ENCODE measurements at places on chromosomes 12 and 14.

DNA sequence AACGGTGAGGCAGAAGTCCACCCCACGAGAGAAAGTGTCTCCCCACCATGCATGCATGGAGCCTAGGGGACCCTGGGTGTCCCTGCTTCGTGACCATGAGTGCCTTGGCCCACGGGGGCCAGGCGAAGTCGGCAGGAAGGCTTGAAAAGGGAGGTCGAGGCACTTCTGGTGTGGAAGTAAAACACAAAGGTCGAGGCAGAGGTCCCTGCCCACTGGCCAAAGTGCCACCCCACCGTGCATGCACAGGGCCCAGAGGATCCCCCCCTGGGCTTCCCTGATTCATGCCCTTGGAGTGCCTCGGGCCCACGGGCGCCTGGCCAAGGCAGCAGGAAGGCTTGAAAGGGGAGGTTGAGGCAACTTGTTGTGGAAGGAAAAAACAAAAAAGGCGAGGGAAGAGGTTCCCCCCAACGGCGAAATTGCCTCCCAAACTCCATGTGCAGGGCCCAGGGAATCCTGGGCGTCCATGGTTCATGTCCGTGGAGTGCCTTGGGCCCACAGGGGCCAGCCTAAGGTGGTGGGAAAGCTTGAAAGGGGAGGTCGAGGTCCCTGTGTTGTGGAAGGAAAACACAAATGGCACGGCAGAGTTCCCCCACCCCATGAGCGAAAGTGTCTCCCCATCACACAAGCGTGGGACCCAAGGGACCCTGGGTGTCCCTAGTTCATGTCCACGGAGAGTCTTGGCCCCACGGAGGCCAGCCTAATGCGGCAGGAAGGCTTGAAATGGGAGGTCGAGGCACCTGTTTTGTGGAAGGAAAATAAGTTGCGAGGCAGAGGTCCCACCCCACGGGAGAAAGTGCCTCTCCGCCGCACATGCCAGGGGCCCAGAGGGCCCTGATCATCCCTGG is 372.1 kb downstream of the ALG10 start:
- DNase-seq: no peak

- DNase-seq: no peak
Observed at GRCh38 chr14:73524493-73524892, 12.4 kb upstream of the ACOT1 start.

DNA sequence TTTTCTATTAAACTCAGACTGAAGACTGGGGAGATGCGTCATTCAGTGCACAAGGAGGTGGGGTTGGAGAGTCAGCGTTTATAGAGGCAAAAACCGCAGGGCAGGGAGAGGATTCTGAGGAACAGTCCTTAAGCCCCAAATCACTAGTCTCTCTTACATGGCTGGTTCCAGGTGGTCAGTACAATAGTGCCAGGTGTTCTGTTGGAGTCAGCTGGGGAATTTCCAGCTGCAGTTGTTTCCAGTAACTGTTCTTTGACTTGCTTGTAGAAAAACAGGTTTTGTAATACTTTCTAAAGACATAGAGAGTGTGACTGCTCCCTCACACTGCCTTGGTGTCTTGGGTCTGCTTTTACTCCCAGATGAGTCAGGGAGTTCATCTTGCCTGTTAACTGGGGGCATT is 192.2 kb downstream of the TMTC3 start:
- peak; percentile 46 for DNase-seq

DNA sequence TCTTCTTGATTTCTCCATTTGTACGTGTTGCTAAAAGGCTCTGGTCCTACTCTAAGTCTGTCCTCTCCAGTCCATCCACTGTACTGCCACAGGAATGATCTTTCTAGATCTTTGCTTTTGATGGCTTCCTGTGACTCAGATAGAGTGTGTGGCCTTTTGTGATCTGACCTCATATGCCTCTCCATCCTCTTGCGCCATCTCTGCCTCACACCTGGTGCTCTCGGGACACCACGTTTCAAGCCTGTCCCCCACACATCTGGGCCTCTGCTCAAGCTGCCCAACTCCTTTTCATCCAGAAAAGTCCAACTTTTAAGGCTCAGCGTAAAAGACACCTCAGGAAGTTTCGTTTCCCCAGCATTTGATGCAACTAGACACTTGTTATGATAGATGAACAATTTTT is 39.0 kb downstream of the DCAF4 start:
- peak; percentile 65 for DNase-seq

DNA sequence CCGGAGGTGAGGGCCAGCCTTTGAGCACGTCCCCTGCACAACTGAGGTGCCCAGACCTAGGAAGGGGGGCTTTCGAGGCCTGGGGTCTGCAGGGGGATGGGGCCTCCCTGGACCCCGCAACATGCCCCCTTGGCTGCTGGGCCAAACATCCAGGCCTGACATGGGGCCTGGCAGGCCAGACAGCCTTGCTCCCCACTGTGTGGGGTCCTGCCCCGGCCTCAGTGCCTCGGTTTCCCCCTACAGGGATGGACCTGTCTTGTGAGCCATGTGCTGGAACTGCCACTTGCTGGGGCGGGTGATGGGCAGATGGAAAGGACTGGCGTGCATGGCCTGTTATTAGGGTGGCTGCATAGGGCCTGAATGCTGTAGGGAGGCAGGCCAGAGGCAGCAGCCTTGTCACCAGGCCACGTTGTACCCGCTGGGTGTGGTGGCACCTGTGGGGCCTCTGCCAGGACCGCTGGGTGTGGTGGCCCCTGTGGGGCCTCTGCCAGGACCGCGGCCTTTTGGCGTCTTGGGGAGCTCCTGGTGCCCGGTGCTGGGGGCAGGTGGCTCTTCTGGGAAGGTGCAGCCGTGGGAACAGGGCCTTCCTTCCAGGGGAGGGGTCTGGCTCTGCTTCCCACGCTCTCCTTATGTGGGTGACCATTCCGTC is 20.4 kb downstream of the ASPG start:
- DNase-seq: no peak

DNA sequence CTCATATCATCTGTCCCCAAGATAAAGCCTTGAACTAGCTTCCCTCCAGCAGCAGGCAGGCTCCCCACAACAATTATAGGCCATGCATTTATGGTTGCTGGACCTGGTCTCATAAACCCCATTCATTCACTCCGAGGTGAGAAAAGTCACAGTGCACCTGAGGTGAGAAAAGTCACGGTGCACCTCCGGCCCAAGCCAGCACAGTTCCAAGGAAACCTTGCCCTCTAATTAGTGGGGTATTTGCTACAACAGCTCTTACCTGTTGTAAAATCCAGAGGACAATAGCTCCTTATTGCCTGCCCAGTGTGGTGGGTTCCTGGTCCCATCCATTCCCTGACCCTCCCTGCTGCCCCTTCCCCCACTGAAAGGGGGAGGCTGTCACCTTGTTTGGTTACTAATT is 65.6 kb downstream of the FBXL14 start:
- DNase-seq: no peak

GRCh38 chr14:86915406-86915805 is 1077.6 kb downstream of the GALC start:
- peak; percentile 32 for DNase-seq

- DNase-seq: no peak
Observed at GRCh38 chr14:79420725-79421124, 790.6 kb downstream of the DIO2 start.

- DNase-seq: no peak
Observed at GRCh38 chr12:30829876-30830275, 75.1 kb upstream of the CAPRIN2 start.

- no peak for DNase-seq
Observed at GRCh38 chr12:47184813-47185212, 105.1 kb upstream of the AMIGO2 start.

- DNase-seq: peak; percentile 43
Observed at GRCh38 chr12:78087363-78087675, 256.6 kb downstream of the NAV3 start.

DNA sequence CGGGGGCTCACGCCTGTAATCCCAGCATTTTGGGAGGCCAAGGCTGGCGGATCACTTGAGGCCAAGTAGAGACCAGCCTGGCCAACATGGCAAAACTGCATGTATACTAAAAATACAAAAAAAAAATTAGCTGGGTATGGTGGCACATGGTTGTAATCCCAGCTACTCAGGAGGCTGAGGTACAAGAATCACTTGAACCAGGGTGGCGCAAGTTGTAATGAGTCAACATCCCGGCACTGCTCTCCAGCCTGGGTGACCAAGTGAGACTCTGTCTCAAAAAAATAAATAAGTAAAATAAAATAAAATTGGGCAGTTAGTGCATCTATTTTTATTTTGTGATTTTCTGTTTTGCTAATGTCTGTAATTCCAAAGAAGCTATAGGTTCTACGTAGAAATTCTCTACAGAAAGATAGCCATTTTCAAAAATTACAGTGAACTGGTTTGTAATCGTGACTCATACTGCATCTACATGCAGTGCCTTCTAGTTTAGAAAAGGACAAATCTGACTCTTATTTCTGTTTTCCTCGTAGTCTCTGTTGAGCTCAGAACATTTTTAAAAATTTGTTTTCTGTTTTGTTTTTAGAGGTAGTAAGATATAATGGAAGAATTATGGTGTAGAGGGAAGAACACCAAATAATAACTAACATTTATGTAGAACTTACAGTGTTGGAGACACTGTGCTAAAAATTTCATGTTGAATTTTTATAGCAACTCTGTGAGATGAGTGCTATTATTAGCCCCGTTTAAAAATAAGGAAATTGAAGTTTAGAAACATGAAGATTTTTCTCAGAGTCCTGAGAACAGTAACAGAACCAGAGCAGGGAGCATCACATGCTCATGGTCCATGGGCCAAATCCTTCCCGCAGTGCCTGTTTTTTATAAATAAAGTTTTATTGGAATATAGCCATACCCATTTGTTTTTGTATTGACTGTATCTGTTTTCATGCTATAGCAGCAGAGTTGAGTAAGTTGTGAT is 201.2 kb downstream of the SYNE2 start:
- DNase-seq: peak; percentile 57

GRCh38 chr12:104742551-104743201 is 215.4 kb downstream of the SLC41A2 start:
- no peak for DNase-seq

- no peak for DNase-seq
Observed at GRCh38 chr14:93090826-93091555, 24.7 kb downstream of the ITPK1 start.

GRCh38 chr12:122558745-122559641 is 31.9 kb downstream of the KNTC1 start:
- DNase-seq: no peak

DNA sequence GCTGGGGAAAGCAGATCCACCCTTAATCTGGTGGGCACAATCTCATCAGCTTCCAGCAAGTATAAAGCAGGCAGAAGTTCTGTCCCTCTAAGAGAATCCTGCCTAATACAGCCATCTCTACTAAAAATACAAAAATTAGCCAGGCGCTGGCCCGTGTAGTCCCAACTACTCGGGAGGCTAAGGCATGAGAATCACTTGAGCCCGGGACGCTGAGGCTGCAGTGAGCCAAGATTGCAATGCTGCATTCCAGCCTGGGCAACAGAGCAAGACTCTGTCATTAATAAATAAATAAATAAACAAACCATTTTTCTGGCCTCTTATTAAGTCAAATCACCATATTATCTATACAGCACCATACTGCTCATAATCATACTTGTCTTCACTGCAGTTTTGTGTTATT is 111.2 kb downstream of the MED13L start:
- no peak for DNase-seq

DNA sequence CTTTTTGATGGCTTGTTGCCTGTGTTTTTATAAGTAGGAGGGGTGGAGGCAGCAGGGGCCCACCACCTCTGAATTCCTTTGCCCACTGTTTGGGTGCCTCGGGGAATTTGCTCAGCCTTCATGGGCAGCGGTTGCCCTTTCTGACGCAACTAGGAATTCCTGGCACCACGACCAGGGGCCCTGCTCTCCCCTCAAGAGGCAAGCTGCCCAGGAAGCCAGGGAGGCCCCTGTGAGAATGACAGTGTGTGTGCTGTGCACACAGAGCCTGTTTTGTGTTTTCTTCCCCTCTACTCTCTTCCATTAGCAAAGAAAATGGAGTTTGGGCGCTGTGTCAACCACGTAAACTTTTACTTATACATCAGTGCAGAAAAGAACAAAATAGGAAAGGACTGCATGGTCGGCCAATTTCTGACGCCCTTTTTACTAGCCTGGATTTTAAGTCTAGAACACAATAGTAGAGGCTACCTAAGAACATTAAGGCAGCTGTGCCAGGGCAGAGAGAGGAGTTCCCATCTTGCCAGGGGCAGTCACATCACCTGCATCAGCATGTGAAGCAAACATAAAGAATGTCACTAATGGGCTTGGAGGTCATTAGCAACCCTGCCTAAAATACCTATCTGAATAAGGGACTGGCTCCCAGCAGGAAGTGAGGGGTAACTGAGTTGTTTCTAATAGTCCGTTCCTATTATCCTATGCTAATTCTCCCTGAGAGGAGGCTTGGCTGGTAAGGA is 17.9 kb upstream of the PTGR2 start:
- DNase-seq: peak; percentile 27

DNA sequence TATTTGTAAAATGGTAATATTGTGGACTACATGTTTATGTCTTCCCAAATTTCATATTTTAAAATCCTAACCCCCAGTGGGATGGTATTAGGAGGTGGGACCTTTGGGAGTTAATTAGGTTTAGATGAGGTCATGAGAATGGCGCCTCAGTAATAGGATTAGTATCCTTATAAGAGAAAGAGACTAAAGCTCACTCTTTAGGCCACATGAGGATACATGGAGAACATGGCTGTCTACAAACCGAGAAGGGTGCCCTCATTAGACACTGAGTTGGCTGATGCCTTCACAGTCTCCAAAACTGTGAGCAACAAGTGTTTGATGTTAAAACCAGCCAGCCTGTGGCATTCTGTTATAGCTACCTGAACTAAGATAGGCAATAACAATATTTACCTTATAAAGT is 58.3 kb upstream of the OTOGL start:
- DNase-seq: no peak

DNA sequence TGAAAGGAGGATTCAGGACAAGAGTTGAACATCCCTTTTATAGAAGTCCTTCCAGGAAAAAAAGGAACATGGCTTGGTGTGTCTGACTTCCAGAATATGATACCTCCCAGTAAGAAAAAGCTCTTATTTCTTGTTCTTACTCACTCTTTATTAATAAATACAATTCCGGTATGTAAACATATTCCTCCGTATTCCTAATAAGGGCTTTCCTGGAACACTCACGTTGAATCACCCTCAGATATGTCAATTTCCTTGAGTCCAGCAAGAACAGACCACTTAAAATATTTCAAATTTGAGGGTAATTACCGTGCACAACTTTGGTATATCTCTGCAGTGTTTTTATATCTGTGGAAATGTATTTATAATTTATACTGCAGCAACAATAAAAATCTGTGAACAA is 385.6 kb downstream of the SYT1 start:
- peak; percentile 83 for DNase-seq

- peak; percentile 68 for DNase-seq
Observed at GRCh38 chr12:131872154-131873051, 22.0 kb upstream of the ULK1 start.

DNA sequence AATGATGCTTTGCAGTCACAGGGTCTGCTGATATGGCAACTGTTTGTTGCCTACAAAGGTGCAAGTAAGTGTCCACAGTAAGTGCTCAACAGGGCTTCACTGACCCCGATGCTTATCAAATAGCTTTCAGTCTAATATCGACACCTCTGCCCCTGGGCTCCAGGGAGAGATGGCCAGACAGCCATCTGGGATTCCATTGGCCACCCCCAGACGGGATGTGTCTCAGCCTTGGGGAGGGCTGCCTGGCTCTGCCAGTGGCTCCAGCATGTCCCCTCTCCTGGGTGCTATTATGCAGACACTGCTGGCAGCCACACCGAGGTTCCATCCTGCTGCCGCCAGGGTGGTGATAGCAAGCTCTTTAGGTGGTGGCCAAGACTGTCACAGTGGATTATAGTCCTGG is 57.4 kb downstream of the DGLUCY start:
- no peak for DNase-seq

GRCh38 chr14:99413911-99414310 is 66.7 kb downstream of the SETD3 start:
- DNase-seq: no peak

Data from iris pigment epithelial cell (primary cell).